Amniotic stem cell (primary cell): ENCODE measurements at places on chromosomes 11 and 22.

- DNase-seq: no peak
Measured at GRCh38 chr11:64970731-64971151, 1.2 kb downstream of the MAJIN start.

DNA sequence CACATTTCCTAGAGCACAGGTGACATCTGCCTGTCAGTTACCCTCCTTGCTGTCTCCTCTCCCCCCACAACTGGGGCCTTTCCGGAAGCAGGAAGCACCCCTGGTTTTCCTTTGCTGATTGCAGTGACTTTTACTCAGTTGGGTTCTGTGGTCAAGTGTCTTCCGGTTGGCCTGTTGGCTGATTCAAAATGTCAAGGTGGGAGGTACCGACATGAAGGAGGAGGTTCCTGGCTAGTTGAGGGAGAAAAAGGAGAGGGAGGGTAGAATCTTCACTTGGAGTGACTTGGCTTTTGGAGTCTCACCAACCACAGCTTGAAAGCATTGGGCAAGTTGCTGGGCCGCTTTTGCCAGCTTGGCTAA lies 9.3 kb upstream of the ADAMTS15 start:
- no peak for DNase-seq

GRCh38 chr11:134652586-134653255 lies 240.7 kb upstream of the B3GAT1 start:
- DNase-seq: no peak

GRCh38 chr11:102343809-102344208 lies 3.2 kb upstream of the BIRC2 start:
- no peak for DNase-seq

GRCh38 chr11:406796-407650 lies 7.8 kb downstream of the SIGIRR start:
- DNase-seq: no peak

GRCh38 chr11:61632096-61632495 lies 48.1 kb upstream of the DAGLA start:
- no peak for DNase-seq

GRCh38 chr11:97269527-97269926 lies 879.7 kb downstream of the JRKL start:
- no peak for DNase-seq

- DNase-seq: no peak
Measured at GRCh38 chr22:42991010-42991651, 23.8 kb downstream of the PACSIN2 start.
